Spleen (tissue), 13 donors: ENCODE measurements at places on chromosomes 6 and 20. TPM values are rescaled to one million over a fixed set of nuclear protein-coding genes. Genes with fewer than 3 reads are reported as not detected.
A peak's percentile ranks its signal among the peaks of the same experiment; 100 is the strongest.

DNA sequence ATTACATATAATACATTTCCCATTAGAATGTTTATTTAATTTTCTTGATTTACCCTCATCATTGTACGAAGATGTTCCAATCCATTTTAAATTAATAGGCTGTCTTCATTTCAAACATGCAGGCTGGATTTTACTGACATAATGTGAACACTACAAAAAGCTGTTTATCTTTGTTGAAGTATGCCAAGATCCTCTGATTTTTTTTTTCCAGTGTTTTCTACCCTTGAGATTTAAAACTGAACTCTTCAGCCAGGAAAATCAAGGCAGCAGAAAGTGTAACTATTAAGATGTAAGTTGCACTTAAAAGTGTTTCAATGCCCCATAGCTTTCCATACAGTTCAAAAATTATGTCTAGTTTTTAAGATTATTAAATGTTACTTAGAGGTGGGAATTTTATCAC, 43.5 kb downstream of the PRKN start:
- no peak overlapping the region for H3K27ac ChIP-seq
- DNase-seq, result no peak
- no peaks in the 10 kb centered on the region for H3K36me3 ChIP-seq
- no peaks in the 10 kb centered on the region for H3K27me3 ChIP-seq
- H3K4me1 ChIP-seq, result no peaks in the 10 kb centered on the region
- H3K4me3 ChIP-seq, result no peak overlapping the region

DNA sequence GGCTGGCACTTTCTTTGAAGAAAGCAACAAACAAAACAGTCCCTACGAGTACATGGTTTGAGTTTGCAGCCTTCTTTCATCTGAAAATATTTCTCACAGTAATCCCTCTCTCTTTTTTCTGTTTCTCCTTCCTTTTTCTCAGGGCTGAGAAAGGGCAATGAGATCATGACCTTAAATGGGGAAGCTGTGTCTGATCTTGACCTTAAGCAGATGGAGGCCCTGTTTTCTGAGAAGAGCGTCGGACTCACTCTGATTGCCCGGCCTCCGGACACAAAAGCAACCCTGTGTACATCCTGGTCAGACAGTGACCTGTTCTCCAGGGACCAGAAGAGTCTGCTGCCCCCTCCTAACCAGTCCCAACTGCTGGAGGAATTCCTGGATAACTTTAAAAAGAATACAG, 80.7 kb upstream of the CLDN20 start:
- no peak for DNase-seq
- H3K27ac ChIP-seq, result no peak overlapping the region
- no peaks in the 10 kb centered on the region for H3K27me3 ChIP-seq

GRCh38 chr20:15854911-15855310, 718.3 kb downstream of the KIF16B start:
- no peak overlapping the region for H3K4me3 ChIP-seq
- no peaks in the 10 kb centered on the region for H3K27me3 ChIP-seq
- H3K27ac ChIP-seq, result no peak overlapping the region
- DNase-seq, result no peak
- H3K36me3 ChIP-seq, result no peaks in the 10 kb centered on the region

- H3K27ac ChIP-seq, result no peak overlapping the region
- DNase-seq, result no peak
- H3K4me3 ChIP-seq, result peak overlapping the region; percentile 16
- peaks cover 51% of the 10 kb centered on the region for H3K27me3 ChIP-seq
- H3K36me3 ChIP-seq, result no peaks in the 10 kb centered on the region
These were observed 729 bp downstream of the SMOC2 start for GRCh38 chr6:168441434-168442391.

- no peak overlapping the region for H3K4me3 ChIP-seq
- H3K4me1 ChIP-seq, result no peaks in the 10 kb centered on the region
- no peaks in the 10 kb centered on the region for H3K27me3 ChIP-seq
- H3K36me3 ChIP-seq, result no peaks in the 10 kb centered on the region
- no peak overlapping the region for H3K27ac ChIP-seq
These were observed 38.6 kb upstream of the EYS start for GRCh38 chr6:65745614-65746013.

DNA sequence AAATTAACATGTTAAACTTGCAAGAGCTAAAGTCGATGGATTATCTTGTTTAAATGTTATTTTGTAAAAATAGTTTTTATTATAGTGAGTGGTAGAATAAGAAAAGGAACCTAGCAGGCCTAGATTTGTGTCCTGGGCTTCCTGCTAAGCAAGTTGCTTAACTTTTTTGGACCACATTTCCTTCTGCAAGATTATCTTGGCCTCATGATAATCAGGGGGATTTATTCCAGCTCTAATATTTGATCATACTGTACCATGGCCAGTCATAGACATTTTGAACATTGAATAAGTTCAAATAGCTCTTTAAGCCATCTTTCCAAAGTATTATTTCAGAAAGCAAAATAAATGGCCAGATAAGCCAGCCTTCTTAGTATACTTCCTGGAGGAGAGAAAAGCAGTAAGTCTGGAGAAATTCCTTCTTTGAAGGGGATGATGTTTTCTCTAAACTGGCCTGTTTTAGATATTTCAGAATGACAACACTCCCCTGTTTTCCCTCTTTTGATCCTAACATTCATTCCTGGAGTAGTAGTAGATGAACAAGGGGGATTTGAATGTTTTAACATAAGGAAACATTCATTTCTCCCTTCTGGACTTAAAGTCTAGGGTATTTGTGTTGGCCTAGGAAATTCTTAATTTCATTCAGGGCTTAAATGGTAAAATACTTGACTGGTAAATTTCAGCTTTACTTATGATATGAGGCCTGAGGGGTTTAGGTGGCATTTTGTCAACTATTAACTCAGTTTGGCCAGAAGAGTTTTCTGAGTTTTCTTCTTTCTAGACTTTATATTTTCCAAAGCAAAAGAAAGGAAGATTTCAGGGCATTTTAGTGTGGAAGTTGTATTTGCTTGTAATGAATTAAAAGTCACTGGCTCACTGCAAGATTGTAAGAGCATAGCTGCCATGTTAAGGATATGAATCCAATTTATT, 108.8 kb upstream of the SCGN start:
- H3K4me3 ChIP-seq, result no peak overlapping the region
- H3K27ac ChIP-seq, result no peak overlapping the region
- H3K36me3 ChIP-seq, result no peaks in the 10 kb centered on the region
- no peaks in the 10 kb centered on the region for H3K4me1 ChIP-seq

GRCh38 chr6:17086469-17086868, 15.4 kb upstream of the STMND1 start:
- no peak overlapping the region for H3K27ac ChIP-seq
- no peak overlapping the region for H3K4me3 ChIP-seq

GGTLC1 gene
- not detected for total RNA-seq

EYS gene
- total RNA-seq, result 0.28 TPM

ULBP1 gene
- total RNA-seq, result not detected

DNA sequence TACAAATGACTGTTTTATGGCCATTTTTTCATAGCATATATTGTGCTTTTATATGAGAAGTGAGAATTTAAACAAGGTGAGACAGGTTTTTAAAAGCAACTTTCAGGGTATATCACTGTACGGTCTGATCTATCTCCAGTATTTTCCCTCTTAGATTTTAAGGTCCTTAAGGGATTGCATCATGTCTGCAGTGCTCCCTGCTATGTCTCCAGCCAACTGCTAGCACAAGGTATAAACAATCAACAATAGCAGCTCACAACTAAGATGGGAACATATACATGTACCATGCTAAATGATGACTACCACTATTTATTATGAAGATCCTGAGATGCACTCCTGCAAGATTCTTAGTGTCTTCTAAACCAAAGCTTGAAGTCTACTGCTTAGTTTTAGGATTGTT, 7.2 kb downstream of the FUCA2 start:
- DNase-seq, result no peak
- peaks cover 20% of the 10 kb centered on the region for H3K36me3 ChIP-seq
- no peak overlapping the region for H3K27ac ChIP-seq

GRCh38 chr20:16710781-16711180, 19.0 kb upstream of the SNRPB2 start:
- DNase-seq, result no peak
- H3K36me3 ChIP-seq, result no peaks in the 10 kb centered on the region
- no peak overlapping the region for H3K4me3 ChIP-seq

DNA sequence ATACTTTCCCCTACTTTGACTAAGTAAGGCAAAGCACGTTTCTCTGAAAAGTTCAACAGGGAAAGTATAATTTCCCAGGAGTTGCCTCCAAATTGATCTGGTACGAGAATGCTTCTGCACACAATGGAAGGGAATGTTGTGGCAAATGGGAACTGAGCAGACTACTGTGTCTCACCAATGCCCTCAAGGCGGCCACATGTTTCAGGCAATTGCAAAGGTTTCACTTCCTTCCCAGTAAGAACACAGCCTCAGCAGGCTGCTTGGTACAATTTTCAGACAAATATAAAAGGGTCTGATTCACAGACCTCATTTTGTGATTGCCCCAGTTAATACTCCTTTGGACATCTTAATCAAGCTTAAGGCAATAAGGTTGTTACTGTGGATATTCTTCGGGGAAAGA, 71.2 kb downstream of the KIAA0319 start:
- no peaks in the 10 kb centered on the region for H3K27me3 ChIP-seq
- DNase-seq, result no peak
- no peak overlapping the region for H3K4me3 ChIP-seq
- H3K36me3 ChIP-seq, result no peaks in the 10 kb centered on the region
- H3K4me1 ChIP-seq, result peaks cover 7% of the 10 kb centered on the region

- no peaks in the 10 kb centered on the region for H3K36me3 ChIP-seq
- peaks cover 99% of the 10 kb centered on the region for H3K4me1 ChIP-seq
- H3K4me3 ChIP-seq, result peak overlapping the region; percentile 43
- peak; percentile 96 for DNase-seq
These were observed 33.0 kb downstream of the RREB1 start for GRCh38 chr6:7140631-7141378.

- H3K27me3 ChIP-seq, result peaks cover 87% of the 10 kb centered on the region
- H3K4me3 ChIP-seq, result no peak overlapping the region
- H3K4me1 ChIP-seq, result peaks cover 9% of the 10 kb centered on the region
- no peaks in the 10 kb centered on the region for H3K36me3 ChIP-seq
These were observed 20.6 kb upstream of the BHLHE23 start for GRCh38 chr20:63027221-63027921.

- H3K4me1 ChIP-seq, result no peaks in the 10 kb centered on the region
- no peaks in the 10 kb centered on the region for H3K36me3 ChIP-seq
- no peak overlapping the region for H3K27ac ChIP-seq
- peaks cover 29% of the 10 kb centered on the region for H3K27me3 ChIP-seq
These were observed 47.2 kb downstream of the FOXF2 start for GRCh38 chr6:1436334-1437306.

- no peaks in the 10 kb centered on the region for H3K4me1 ChIP-seq
- no peak for DNase-seq
- H3K36me3 ChIP-seq, result no peaks in the 10 kb centered on the region
- no peaks in the 10 kb centered on the region for H3K27me3 ChIP-seq
These were observed 9.4 kb upstream of the CCN2 start for GRCh38 chr6:131960371-131961133.

GRCh38 chr6:166707045-166707444, 80.0 kb upstream of the RPS6KA2 start:
- peaks cover 3% of the 10 kb centered on the region for H3K4me1 ChIP-seq
- peak; percentile 82 for DNase-seq
- no peak overlapping the region for H3K27ac ChIP-seq
- no peaks in the 10 kb centered on the region for H3K36me3 ChIP-seq

EYA4 gene
- 1.8 TPM for total RNA-seq

DNA sequence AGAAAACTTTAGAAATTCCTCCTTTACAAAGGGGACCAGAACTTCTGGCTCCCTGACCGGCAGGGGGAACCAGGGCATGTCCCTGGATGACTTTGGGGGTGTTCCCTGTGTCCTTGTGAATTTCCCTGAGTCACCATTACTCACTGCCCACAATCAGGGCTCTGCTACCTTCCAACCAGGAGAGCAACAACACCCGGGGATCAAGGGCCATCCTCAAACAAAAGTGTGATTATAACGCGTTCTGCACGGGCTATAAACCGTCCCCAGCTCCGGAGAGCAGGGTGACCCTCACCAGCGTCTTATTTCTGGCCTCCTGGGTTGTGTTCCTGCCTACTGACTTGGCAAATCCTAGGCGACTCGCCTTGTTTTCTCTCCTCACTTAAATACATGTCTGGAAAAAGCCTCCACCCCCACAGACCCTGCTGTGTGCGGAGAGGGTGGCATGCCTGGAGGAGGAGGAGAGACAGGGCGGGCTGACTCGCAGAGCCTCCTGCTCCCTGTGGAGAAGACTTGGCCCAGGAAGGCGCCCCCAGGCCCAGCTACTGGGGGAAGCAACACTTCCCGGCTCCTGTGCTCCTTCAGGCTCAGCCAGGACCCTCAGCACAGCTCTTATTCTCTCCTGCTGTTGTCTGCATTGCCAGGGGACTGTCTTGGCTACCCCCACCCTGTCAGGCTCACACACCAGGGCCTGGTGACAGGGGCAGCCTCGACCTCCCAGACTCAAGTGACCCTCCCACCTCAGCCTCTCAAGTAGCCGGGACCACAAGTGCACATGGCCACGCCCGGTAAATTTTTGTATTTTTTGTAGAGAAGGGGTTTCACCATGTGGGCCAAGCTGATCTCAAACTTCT, 54.1 kb downstream of the FGD2 start:
- peak; percentile 66 for DNase-seq
- peak overlapping the region; percentile 3 for H3K27ac ChIP-seq
- no peak overlapping the region for H3K4me3 ChIP-seq
- H3K4me1 ChIP-seq, result peaks cover 16% of the 10 kb centered on the region
- no peaks in the 10 kb centered on the region for H3K27me3 ChIP-seq

- H3K27ac ChIP-seq, result no peak overlapping the region
- no peak overlapping the region for H3K4me3 ChIP-seq
- H3K36me3 ChIP-seq, result no peaks in the 10 kb centered on the region
- no peak for DNase-seq
- H3K4me1 ChIP-seq, result no peaks in the 10 kb centered on the region
These were observed 81.7 kb downstream of the PERP start for GRCh38 chr6:138025528-138025978.

GRCh38 chr6:156562636-156563035, 214.5 kb upstream of the ARID1B start:
- no peaks in the 10 kb centered on the region for H3K36me3 ChIP-seq
- H3K27ac ChIP-seq, result no peak overlapping the region
- peaks cover 16% of the 10 kb centered on the region for H3K4me1 ChIP-seq
- H3K27me3 ChIP-seq, result no peaks in the 10 kb centered on the region

DNA sequence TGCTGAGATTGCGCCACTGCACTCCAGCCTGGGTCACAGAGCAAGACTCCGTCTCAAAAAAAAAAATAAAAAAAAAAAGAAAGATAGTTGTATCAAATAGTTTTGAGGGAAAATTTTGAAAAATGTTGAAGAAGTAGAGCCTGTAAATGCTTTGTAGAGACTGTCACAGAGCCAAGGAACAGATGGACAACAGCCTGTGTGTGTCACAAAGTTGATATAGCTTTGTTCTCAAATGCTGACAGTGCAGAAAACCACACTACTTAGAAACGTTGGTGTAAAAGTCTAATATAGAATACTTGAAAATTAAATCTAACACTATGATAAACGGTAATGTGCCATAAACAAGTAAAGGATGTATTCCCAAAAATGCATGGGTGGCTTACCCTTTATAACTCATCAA, 25.4 kb downstream of the PTK7 start:
- no peaks in the 10 kb centered on the region for H3K36me3 ChIP-seq
- H3K4me3 ChIP-seq, result no peak overlapping the region
- H3K27ac ChIP-seq, result no peak overlapping the region
- H3K4me1 ChIP-seq, result no peaks in the 10 kb centered on the region

ITPA gene
- total RNA-seq, result 38.1 TPM

- peak overlapping the region; percentile 93 for H3K27ac ChIP-seq
- H3K36me3 ChIP-seq, result no peaks in the 10 kb centered on the region
- no peak overlapping the region for H3K4me3 ChIP-seq
- H3K4me1 ChIP-seq, result peaks cover 47% of the 10 kb centered on the region
These were observed 60.1 kb upstream of the TAGAP start for GRCh38 chr6:159104931-159105330.

CALHM6 gene
- total RNA-seq, result 168 TPM
